ENCODE measurements at places on chromosomes 6 and 20. TPM values are rescaled to one million over a fixed set of nuclear protein-coding genes. Genes with fewer than 3 reads are reported as not detected.

The ZC3H12D gene
- 8.3 TPM for polyA plus RNA-seq

The ZC2HC1B gene
- not detected for polyA plus RNA-seq

The HACE1 gene
- polyA plus RNA-seq, result 3.0 TPM

The KIFC1 gene
- 23.0 TPM for polyA plus RNA-seq

The SUMO4 gene
- not detected for polyA plus RNA-seq

The SLC22A3 gene
- 0.23 TPM for polyA plus RNA-seq

The COQ3 gene
- polyA plus RNA-seq, result 13.2 TPM

The ATP6V1G2 gene
- polyA plus RNA-seq, result 3.0 TPM

The CGA gene
- not detected for polyA plus RNA-seq

The TRAM2 gene
- 3.6 TPM for polyA plus RNA-seq

The POPDC3 gene
- not detected for polyA plus RNA-seq
